ENCODE measurements at places on chromosomes 12 and 14. TPM values are rescaled to one million over a fixed set of nuclear protein-coding genes. Genes with fewer than 3 reads are reported as not detected.

POTEG gene
- not detected for polyA plus RNA-seq

OTX2 gene
- polyA plus RNA-seq: not detected

LRP1-AS gene
- polyA plus RNA-seq: not detected

OR4E2 gene
- polyA plus RNA-seq: not detected

ANKRD33 gene
- 0.73 TPM for polyA plus RNA-seq

ATL1 gene
- 9.3 TPM for polyA plus RNA-seq

ESR2 gene
- 0.91 TPM for polyA plus RNA-seq

EMP1 gene
- polyA plus RNA-seq: 90.6 TPM

ADAM21 gene
- polyA plus RNA-seq: 0.73 TPM

CCDC88C gene
- polyA plus RNA-seq: 49.7 TPM

FAIM2 gene
- polyA plus RNA-seq: 1.9 TPM

RNASE3 gene
- polyA plus RNA-seq: 0.77 TPM

VDR gene
- polyA plus RNA-seq: 4.1 TPM

CKAP4 gene
- 114 TPM for polyA plus RNA-seq

AMHR2 gene
- polyA plus RNA-seq: 0.24 TPM

EPYC gene
- polyA plus RNA-seq: not detected

EXOC3L4 gene
- polyA plus RNA-seq: 8.3 TPM

KLHDC1 gene
- polyA plus RNA-seq: 3.5 TPM

RNU6-8 gene
- not detected for polyA plus RNA-seq

PPP1R36 gene
- polyA plus RNA-seq: 0.78 TPM

CCDC184 gene
- 0.78 TPM for polyA plus RNA-seq
